ENCODE measurements at places on chromosomes 2 and 18. TPM values are rescaled to one million over a fixed set of nuclear protein-coding genes. Genes with fewer than 3 reads are reported as not detected.

Gene KATNAL2
- total RNA-seq, result 0.33 TPM

Gene TXNDC2
- under 0.01 TPM for total RNA-seq

Gene ALPP
- total RNA-seq, result not detected

Gene DSG1
- total RNA-seq, result not detected

Gene OTX1
- total RNA-seq, result 0.33 TPM
